Hindlimb muscle (tissue), 1 donor: ENCODE measurements at places on chromosomes 1 and 21. TPM values are rescaled to one million over a fixed set of nuclear protein-coding genes. Genes with fewer than 3 reads are reported as not detected.

DNA sequence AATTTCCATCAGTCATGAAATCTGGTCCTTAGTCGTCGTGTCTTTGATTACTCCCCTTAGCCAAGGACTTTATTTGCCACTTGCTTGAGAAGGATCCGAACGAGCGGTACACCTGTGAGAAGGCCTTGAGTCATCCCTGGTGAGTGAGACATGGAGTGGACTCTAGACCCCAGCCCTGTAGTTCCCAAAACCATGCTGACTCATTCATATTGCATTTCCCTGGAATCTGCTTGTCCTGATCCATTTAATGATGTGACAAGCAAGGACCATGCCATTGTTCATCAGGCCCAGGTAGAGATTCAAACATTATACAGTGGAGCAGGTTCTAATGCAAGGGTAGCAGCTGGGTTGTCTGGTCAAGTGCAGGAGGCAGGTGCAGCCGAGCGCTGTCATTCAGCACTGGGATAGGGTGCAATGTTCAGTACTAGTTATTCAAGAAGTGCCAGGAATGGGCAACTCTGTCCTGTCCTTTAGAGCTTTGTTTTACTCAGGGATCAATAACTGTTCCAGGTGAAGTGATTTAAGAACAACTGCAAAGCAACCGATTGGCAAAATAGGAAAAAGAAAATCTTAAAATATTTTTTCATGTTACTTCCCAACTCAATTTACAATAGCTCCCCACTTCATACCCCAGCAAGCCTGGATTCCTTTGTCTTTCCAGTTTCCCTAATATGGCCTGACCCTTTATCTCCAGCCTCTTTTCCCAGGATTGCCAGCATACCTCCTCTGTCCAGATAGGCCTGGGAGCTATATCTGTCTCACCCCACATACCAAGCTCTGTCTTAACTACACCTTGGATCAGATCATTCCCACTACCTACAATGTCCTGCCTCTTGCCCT, 26.5 kb downstream of the CAMK1G start:
- DNase-seq, result no peak

GRCh38 chr21:37350472-37350871, 16.1 kb upstream of the DYRK1A start:
- no peak for DNase-seq

The HPCA gene
- 0.92 TPM for polyA plus RNA-seq

The SMCP gene
- polyA plus RNA-seq, result not detected

DNA sequence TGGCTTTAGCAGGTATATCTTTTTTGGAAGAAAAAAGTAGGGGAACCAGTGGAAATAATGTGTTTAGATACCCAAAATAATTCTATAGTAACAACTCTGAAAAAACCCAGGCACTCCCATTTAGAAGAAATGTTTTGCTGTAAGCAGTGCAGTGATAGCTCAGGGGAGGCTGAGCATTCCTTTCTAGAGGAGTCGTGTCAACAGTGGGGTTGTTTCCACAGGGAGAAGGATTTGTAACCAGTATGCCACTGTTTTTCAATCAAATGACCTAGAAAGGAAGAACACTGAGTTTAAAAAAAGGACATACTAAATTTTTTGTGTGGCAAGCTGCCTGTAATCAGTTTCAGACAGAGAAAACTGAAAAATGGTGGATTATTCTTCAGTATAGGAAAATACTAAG, 2.4 kb downstream of the PGD start:
- no peak for DNase-seq

- DNase-seq, result no peak
These were observed 17.9 kb downstream of the C1orf167 start for GRCh38 chr1:11779715-11780379.

- no peak for DNase-seq
These were observed 144.2 kb upstream of the KRTAP19-8 start for GRCh38 chr21:31182231-31183140.

The BARHL2 gene
- polyA plus RNA-seq, result not detected

The LIN28A gene
- not detected for polyA plus RNA-seq

The FAM131C gene
- not detected for polyA plus RNA-seq

- DNase-seq, result no peak
These were observed 23.6 kb downstream of the ZBTB18 start for GRCh38 chr1:244074559-244075171.

The PPOX gene
- 23.5 TPM for polyA plus RNA-seq

The OLFML3 gene
- 149 TPM for polyA plus RNA-seq

The SLC30A7 gene
- 8.8 TPM for polyA plus RNA-seq

The RUNX3 gene
- 0.72 TPM for polyA plus RNA-seq

The CCDC30 gene
- polyA plus RNA-seq, result 2.5 TPM

DNA sequence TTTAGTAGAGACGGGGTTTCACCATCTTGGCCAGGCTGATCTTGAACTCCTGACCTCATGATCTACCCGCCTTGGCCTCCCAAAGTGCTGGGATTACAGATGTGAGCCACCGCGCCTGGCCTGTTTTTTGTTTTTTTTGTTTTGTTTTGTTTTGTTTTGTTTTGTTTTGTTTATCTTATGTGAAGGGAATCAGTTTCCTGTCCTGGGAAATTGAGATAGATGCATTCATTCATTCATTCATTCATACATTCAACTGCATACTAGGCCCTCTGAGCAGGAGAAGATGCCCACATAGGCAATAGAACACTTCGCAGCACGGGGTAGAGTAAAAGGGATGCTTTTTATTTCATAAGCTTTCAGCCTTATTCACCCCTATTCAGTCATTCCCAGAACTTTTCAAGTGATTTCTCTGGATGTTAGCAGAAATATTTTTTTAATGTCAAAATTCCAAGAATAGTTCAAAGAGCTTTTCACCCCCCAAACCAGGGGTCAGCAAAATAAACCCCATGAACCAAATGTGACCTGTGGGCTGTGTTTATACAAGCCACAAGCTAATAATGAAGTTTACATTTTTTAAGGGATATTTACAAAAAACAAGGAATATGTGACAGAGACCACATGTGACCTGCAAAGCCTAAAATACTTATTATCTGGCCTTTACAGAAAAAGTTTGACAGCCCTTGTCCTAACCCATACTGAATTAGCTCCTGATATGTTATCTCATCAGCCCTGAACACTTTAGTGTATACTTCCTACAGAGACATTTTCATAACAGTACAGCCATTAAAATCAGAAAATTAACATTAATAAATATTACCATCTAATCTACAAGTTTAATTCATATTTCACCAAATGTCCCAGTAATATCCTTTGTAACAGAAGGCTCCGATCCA, 127.1 kb downstream of the MAST2 start:
- DNase-seq, result no peak

DNA sequence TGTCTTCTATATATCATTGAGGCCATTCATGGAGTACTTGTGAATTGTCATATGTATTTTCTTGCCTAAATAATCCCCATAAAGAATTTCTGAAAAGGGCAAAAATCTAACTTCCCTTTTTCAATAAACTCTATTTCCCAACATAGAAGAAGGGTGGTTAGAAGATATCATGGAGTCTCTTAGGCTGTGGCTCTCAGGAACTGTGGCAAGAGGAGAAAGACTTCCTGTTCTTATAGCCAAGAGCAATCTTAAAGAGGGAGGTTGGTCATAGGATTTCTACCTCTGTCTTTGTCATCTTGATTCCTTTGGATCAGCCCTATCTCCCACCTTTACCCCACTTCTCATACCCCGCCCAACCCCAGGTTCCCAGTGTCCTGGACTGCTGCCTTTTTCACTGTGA, 175.8 kb downstream of the TYW3 start:
- DNase-seq, result no peak

DNA sequence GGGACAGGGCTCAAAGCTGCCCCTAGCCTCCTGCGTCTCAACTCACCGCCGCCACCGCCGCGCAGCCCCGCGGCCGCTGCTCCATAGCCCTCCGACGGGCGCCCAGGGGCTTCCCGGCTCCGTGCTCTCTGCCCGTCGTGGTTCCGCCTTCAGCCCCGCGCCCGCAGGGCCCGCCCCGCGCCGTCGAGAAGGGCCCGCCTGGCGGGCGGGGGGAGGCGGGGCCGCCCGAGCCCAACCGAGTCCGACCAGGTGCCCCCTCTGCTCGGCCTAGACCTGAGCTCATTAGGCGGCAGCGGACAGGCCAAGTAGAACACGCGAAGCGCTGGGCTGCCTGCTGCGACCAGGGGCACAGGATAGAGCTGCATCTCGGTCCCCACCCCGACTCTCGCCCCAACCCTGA, at the start of gene TNFRSF25:
Gene TNFRSF25 (minus strand): TSS at position 151 of the 400 bp plus-strand sequence. CDS start 66 bp downstream, at position 85.
- no peak for DNase-seq

GRCh38 chr1:61182480-61182879, 100.1 kb downstream of the NFIA start:
- DNase-seq, result no peak

DNA sequence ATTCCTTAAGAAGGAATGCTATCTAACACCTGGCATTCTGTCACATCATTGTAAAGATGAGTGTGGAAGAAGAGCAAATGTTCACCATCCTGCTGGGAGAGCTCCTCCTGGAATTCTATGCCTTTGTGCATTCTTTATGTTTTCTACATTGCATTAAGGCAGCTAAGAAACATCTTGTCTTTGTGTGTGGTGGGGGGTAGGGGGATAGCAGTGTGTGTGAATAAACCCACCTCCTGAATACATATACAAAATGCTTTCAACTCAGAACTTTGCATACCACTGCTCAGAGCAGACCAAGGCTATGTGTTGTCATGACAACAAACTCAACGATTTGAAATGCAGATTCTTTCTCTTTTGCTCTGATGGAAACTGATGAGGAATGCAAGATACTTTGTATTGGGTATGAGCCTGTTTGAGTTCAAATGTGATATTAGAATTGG, 193.6 kb upstream of the KAZN start:
- no peak for DNase-seq

DNA sequence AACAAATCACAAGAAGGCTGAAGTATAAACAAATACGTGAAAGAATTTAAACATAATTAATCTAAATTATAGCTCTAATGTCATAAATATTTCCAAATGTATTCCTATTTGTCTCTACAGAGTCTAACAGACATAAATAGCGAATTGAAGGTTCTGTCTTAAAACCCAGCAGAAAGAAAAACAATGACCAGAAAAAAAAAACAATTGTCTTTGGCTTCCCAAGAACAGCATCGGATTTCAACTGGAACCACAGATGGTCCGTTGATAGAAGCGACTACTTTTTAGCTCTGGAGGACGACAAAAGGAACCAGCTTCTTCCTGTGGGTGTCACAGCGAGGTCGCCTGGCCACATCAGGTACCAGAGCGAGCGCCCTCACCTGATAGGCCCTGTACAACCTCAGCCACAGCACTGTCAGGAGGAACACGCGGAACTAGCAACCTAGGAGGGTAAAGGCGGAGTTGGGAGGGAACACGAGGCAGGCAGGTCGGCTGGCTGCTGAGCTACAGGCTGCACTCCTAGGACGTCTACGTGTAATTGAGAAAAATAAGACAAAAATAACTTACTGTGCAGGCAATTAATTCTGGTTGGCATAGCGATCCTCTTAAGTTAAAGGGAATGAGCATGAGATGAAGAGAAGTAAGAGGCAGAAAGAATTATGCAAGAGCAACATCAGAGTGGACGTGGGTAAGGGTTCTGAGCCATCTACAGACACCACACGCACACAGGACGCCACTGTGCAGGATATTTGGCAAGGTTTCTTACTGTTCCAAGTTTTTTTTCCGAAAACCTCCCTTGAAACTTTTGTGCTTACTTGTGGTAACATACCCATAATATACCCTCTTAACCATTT, 16.7 kb upstream of the PRDM15 start:
- no peak for DNase-seq

- DNase-seq, result no peak
These were observed 9.9 kb upstream of the MAPKAPK2 start for GRCh38 chr1:206674745-206675175.

DNA sequence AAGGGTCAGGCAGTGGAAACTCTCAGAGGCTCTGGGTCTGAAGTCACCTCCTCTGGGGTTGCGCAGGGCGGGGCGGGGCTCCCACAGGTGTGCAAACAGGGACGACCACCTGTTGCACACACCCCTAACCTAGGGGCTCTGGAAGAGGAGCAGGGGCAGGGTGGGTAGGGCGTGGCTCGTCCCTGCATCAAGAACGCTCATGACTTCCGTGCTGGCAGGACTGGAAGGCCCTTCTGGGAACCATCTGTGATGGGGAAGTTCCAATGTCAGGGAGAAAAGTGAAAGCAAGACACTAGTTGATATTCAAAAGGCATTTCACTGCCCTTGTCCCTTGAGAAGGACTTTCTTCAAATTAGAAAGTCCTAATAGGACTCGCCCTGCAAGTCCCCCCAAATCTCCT, 22.1 kb upstream of the CLSTN1 start:
- DNase-seq, result no peak

GRCh38 chr1:31432592-31433395, 19.8 kb downstream of the SERINC2 start:
- no peak for DNase-seq

The BRDT gene
- 0.37 TPM for polyA plus RNA-seq

GRCh38 chr1:109935451-109935900, 24.8 kb downstream of the CSF1 start:
- DNase-seq, result no peak

GRCh38 chr1:214220891-214221290, 60.1 kb upstream of the SMYD2 start:
- no peak for DNase-seq

GRCh38 chr1:230879778-230880177, 11.5 kb upstream of the C1orf198 start:
- no peak for DNase-seq

DNA sequence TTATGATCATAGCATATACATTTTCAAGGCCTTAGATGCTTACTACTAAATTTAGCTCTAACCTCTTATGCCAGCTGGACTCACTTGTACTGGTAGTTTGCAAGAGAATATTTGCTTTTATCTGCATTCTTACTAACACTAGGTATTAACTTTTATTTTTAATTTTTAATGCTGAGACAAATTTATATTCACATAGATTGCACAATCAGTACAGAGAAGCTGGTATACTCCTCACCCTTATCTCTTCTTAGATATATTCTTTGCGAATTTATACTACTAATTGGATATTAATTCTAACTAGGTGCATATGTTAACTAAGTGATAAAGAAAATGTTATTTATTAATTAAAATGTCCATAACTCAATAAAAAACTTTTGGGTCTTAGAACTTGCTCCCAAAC, 561.8 kb upstream of the PRMT6 start:
- DNase-seq, result no peak

DNA sequence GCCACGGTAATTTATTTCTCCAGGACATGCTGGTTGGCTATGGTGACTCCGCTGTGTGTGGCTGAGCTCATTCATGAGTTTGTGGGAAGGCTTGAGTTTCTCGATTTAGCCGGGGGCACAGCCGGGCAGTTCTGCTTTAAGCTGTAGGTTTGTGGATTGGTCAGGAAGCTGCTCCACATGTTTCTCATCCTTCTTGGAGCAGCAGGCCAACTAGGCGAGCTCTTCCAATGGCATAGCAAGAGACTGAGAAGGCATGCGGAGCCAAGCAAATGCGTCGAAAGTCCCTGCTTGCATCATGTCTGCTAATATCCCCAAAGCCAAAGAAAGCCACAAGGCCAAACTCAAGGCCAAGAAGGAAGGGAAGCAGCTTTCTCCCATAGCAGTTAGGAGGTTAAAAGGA, 71.6 kb upstream of the GREM2 start:
- DNase-seq, result no peak

The TRIM17 gene
- 1.1 TPM for polyA plus RNA-seq

The IQCC gene
- polyA plus RNA-seq, result 3.8 TPM

DNA sequence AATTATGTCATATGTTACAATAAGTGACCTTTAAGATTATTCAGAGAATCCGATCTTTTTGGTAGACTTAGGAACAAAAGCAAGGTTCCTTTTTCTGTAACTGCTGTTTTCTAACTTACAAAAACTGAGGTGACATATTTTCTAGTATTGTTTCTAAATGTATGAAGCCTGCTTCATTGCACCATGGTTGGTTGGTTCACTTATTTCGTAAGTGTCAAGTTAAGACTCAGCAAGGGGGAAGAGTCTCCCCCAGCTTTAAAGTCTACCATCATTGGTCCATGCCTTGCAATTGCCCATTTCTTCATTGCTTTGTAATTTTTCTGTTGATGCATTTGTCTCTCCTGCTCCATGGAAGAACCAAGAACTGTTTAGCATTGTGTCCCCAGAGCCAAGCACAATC, 136.9 kb downstream of the DISC1 start:
- DNase-seq, result no peak
